ENCODE measurements at places on chromosomes 5 and 9. TPM values are rescaled to one million over a fixed set of nuclear protein-coding genes. Genes with fewer than 3 reads are reported as not detected.

IFNB1 gene
- not detected for total RNA-seq

PHYHD1 gene
- total RNA-seq, result 0.45 TPM

SPATA24 gene
- total RNA-seq, result 3.8 TPM

QRFP gene
- not detected for total RNA-seq

CER1 gene
- total RNA-seq, result not detected

F12 gene
- 0.62 TPM for total RNA-seq

ZBED3 gene
- total RNA-seq, result 2.0 TPM

OMD gene
- total RNA-seq, result not detected

DNA sequence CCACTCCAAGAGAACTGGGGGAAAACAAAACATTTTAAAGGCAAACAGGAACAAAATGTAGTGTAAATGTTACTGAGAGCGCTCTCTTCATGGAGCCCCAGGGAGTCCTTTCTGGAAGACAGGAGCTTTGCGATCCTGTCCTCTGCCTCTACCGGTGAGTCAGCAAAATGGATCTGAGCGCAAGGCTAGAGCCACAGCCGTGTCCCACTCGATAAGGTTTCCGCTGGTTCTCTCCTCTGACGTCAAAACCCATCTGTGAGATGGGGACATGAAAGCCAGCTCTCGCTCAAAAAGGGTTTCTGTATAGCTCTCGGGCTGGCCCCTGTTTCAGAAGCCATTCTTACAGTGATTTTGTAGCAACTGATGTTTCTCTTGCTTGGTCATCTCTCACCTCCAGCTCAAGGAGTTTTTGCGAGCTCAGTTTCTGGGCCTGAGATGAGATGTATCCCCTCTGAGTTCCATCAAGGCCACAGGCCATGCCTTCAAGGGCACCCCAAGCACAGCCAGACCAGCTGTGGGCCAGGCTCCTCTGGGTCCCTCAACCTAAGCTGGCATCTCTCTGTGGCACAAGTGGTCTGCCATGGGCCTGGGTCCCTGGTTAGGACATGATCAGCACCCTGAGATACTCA is 101.6 kb downstream of the FSTL4 start:
- no peak overlapping the region for H3K27ac ChIP-seq
- peaks cover 5% of the 10 kb centered on the region for H3K36me3 ChIP-seq
- no peak for DNase-seq
- H3K4me1 ChIP-seq, result peaks cover 9% of the 10 kb centered on the region

GRCh38 chr9:111427186-111427585 is 57.0 kb downstream of the ECPAS start:
- peaks cover 6% of the 10 kb centered on the region for H3K4me1 ChIP-seq
- DNase-seq, result no peak
- H3K4me3 ChIP-seq, result no peak overlapping the region
- H3K27me3 ChIP-seq, result no peaks in the 10 kb centered on the region
- peaks cover 17% of the 10 kb centered on the region for H3K36me3 ChIP-seq

DNA sequence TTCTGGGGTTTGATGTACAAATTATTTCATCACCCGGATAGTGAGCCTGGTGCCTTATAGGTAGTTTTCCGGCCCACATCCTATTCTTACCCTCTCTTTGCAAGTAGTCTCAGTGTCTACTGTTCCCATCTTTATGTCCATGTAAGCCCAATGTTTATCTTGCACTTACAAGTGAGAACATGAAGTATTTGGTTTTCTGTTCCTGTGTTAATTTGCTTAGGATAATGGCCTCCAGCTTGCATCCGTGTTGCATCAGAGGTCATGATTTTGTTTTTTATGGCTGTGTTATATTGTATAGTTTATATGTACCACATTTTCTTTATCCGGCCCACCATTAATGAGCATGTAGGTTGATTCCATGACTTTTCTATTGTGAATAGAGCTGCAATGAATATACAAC is 136.5 kb downstream of the PRR16 start:
- H3K4me3 ChIP-seq, result no peak overlapping the region
- H3K27me3 ChIP-seq, result no peaks in the 10 kb centered on the region
- H3K36me3 ChIP-seq, result no peaks in the 10 kb centered on the region
- H3K4me1 ChIP-seq, result no peaks in the 10 kb centered on the region
- DNase-seq, result no peak

GRCh38 chr9:28808042-28808441 is 1234.8 kb upstream of the C9orf72 start:
- no peaks in the 10 kb centered on the region for H3K27me3 ChIP-seq
- H3K4me3 ChIP-seq, result no peak overlapping the region
- DNase-seq, result no peak

- no peaks in the 10 kb centered on the region for H3K27me3 ChIP-seq
- no peak overlapping the region for H3K4me3 ChIP-seq
- H3K27ac ChIP-seq, result no peak overlapping the region
- DNase-seq, result no peak
These were observed 419.7 kb downstream of the CHSY3 start for GRCh38 chr5:130323804-130324454.

- H3K27me3 ChIP-seq, result no peaks in the 10 kb centered on the region
- H3K36me3 ChIP-seq, result no peaks in the 10 kb centered on the region
- H3K4me1 ChIP-seq, result no peaks in the 10 kb centered on the region
- no peak for DNase-seq
These were observed 517.3 kb upstream of the RORB start for GRCh38 chr9:73979894-73980264.

- H3K4me3 ChIP-seq, result peak overlapping the region; percentile 8
- no peak overlapping the region for H3K27ac ChIP-seq
- peaks cover 2% of the 10 kb centered on the region for H3K36me3 ChIP-seq
These were observed 126.7 kb downstream of the FOXD1 start for GRCh38 chr5:73321757-73322436.

DNA sequence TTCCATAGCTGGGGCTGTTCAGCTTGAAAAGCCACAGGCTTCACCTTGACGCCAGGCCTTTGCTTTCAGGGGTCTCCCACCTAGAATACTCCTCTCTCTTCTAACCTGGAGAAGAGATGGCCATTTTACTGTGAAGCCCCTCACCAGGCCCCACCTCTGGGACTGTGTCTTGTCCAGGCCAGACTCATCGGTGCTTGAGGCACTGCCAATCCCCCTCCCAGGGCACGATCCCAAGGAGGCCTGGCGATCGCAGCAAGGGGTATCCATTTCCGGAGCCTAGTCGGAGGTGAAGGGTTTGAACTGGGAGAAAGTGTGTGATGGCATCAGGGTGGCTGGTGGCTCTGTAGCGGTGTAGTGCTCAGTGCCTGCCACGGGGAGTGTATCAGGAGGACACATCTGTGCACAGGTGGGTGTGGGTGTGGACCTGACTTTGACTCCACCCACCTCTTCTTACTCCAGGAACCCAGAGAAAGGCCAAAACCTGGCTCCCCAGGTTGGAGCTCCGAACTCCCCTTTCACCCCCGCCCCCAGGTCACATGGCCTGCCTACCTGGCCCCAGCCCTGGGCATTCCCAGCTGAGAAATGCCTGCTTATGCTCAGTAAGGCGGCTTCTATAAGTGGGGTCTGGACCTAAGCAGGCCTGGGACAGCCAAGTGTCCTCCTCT is 27.4 kb upstream of the ENHO start:
- peaks cover 4% of the 10 kb centered on the region for H3K36me3 ChIP-seq
- H3K27me3 ChIP-seq, result peaks cover 46% of the 10 kb centered on the region
- H3K4me1 ChIP-seq, result peaks cover 16% of the 10 kb centered on the region
- no peak overlapping the region for H3K4me3 ChIP-seq

- peaks cover 3% of the 10 kb centered on the region for H3K36me3 ChIP-seq
- H3K27me3 ChIP-seq, result no peaks in the 10 kb centered on the region
- peak overlapping the region; percentile 24 for H3K27ac ChIP-seq
- H3K4me3 ChIP-seq, result no peak overlapping the region
- peaks cover 8% of the 10 kb centered on the region for H3K4me1 ChIP-seq
These were observed 11.6 kb downstream of the SRD5A1 start for GRCh38 chr5:6644794-6645241.

DNA sequence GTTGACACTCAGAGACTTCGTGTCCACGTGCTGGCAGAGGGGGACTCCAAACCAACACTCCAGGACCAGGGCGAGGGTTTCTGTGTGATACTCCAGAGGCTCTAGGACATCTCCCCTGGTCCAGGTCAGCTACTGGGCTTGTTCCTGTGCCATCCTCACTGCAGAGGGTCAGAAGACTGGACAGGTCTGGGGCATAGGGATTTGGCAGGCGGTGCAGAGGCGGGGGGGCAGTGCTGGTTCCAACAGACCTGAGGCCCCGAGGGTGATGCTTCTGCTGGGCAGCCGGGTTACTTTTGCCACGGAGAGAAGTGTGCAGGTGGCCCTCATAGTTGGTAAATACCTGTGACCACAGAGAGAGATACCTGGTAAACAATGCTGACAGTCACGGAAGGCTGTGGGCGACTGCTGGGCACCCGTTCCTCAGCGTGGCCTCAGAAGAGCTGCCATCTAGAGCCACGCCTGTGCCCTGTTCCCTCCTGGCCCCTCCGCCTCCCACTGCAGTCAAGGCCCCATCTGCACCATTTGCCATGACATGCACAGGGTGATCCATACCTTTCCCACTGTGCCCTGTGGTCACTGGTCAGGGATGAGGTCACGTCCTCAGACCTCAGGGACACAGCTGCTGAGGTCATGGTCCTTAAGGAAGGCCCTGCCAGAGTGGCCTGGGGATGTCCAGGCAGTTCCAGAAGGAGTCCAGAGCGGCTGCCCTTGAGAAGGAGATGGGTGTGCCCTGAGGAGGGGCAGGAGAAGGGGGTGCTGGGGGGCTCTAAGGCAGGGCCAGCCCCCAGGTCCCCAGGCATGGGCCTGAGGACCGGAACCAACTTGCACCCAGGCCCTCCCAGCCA is 30.0 kb downstream of the TRIP13 start:
- peaks cover 2% of the 10 kb centered on the region for H3K36me3 ChIP-seq
- peak overlapping the region; percentile 49 for H3K27ac ChIP-seq
- DNase-seq, result no peak
- H3K27me3 ChIP-seq, result peaks cover 41% of the 10 kb centered on the region
- H3K4me3 ChIP-seq, result no peak overlapping the region
- peaks cover 17% of the 10 kb centered on the region for H3K4me1 ChIP-seq

DNA sequence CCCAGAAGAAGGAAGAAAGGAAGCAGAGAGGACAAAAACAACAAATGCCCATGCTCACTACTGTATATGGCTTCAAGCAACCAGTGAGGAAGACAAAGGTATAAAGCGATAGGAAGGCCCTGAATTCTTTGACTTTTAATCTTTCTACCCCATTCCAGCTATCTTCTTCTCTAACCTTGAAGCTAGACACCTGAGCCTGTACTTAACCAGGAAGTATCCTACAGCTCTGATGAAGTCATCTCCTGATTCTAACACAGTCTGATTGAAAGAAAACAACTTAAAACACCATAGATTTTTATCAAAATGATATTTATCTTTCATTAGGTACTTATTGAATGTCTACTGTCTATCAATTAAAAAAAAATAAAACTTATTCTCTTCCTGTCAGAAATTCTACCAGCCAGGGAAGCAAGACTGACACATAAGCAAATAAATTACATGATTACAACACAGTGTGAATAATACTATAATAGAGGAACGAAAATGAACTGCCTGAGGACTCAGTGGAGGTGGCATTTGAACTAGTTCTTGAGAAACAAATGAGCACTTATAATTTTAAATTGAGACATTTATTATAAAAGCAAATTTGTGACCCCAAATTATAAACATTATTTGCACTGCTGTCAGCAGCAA is 123.3 kb upstream of the ELL2 start:
- H3K27me3 ChIP-seq, result peaks cover 31% of the 10 kb centered on the region
- H3K36me3 ChIP-seq, result no peaks in the 10 kb centered on the region
- H3K4me1 ChIP-seq, result no peaks in the 10 kb centered on the region

DNA sequence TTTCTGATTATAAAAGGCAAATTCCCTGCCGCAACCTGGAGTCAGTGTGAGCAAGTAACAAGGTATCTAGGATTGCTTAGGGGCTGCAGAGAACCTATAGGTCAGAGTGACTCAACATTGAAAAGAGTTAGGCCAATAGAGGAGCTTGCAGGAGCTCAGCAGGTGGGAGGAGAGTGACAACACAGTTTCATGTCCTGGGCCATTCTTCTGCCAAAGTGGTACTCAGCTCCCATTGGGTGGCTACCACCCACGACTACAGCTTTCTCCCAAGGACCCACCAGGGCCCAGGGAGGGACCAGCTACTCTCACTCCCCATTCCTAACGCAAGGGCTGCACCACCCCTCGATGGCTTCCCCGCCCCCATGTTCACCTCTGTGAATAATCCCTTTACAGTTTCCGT is 86.7 kb upstream of the SPATA31C2 start:
- H3K4me3 ChIP-seq, result no peak overlapping the region
- no peaks in the 10 kb centered on the region for H3K4me1 ChIP-seq
- peaks cover 22% of the 10 kb centered on the region for H3K27me3 ChIP-seq
- no peaks in the 10 kb centered on the region for H3K36me3 ChIP-seq

DNA sequence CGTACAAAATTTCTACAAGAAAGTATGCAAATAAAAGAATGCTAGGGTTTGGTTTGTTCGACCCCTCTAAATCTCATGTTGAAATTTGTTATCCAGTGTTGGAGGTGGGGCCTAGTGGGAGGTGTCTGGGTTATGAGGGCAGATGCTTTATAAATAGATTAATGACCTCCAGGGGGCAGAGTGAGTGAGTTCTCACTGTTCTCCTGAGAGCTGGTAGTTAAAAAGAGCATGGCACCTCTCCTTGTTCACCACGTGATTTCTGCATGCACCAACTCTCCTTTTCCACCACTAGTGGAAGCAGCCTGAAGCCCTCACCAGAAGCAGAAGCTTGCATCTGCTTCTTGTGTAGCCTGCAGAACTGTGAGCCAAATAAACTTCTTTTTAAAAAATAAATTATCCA is 50.4 kb upstream of the FAM170A start:
- no peak overlapping the region for H3K4me3 ChIP-seq
- no peak overlapping the region for H3K27ac ChIP-seq
- H3K27me3 ChIP-seq, result peaks cover 24% of the 10 kb centered on the region
- H3K36me3 ChIP-seq, result peaks cover 2% of the 10 kb centered on the region

DNA sequence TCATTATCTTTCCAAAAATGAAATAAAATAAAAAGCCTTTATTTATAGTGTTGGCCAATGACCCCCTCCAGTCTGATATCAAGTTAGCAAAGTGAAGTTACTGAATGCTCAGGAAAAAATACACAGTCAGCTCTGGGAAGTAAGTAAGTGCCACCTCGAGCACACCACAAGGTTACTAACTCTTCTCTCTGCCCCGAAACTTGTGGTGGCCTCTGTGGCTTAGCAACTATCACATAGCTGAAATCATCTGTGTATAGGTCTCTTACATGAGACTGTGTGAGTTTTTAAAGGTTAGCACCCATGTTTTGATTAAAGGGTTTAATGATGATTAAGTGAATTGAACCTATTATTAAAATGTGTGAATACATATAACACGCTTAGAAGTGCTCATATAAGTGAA is 161.4 kb upstream of the KLF4 start:
- H3K27ac ChIP-seq, result no peak overlapping the region
- no peaks in the 10 kb centered on the region for H3K27me3 ChIP-seq
- H3K36me3 ChIP-seq, result no peaks in the 10 kb centered on the region

DNA sequence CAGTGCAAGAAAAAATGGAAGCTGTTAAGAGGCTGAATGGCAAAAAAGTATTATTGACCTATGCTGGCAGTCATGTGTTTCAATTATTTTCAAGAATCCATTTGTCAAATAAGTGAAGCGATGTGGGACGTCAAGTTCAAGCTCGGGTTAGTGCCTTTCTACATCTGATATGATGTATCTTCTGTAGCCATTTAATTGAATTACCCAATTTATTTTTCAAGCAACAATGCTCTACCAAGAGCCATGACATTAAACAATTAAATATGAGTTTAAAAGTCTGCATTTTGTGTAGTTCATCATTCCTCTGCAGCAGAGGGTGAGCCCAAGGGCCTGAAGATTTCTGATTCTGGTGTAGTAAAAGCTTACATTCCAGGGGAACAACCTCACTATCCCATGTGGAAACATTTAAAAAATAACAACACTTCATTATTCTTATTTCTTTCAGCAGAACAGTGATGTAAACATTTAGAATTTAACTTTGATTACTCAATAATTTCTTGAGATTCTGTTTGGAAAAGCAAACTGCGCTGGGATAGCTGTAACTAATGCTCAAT is 619.7 kb upstream of the ARRDC3 start:
- no peaks in the 10 kb centered on the region for H3K27me3 ChIP-seq
- no peak overlapping the region for H3K4me3 ChIP-seq
- DNase-seq, result no peak
- no peak overlapping the region for H3K27ac ChIP-seq
- H3K4me1 ChIP-seq, result no peaks in the 10 kb centered on the region
